Stromal cell of bone marrow (primary cell): ENCODE measurements at places on chromosomes 2 and 18.

DNA sequence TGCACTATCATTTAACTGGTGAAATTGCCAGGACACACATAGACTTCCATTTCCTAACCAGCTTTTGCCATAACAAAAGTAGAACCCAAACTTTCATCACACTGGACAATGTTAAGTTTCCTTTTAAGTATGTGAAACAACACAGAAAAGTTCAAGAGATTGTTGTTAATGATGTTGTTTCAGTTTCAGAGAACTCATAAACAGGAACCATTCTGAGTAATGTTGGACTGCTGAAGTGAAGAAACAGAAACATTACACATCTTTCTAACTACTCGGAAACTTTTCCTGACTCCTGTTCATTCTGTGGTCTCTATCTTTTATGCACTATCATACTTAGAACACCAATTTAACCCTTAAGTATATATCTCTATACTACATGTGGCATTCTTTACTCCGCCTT is 179.2 kb downstream of the RIT2 start:
- no peak for DNase-seq

GRCh38 chr18:39607034-39607433 is 2041.4 kb upstream of the CELF4 start:
- no peak for DNase-seq

DNA sequence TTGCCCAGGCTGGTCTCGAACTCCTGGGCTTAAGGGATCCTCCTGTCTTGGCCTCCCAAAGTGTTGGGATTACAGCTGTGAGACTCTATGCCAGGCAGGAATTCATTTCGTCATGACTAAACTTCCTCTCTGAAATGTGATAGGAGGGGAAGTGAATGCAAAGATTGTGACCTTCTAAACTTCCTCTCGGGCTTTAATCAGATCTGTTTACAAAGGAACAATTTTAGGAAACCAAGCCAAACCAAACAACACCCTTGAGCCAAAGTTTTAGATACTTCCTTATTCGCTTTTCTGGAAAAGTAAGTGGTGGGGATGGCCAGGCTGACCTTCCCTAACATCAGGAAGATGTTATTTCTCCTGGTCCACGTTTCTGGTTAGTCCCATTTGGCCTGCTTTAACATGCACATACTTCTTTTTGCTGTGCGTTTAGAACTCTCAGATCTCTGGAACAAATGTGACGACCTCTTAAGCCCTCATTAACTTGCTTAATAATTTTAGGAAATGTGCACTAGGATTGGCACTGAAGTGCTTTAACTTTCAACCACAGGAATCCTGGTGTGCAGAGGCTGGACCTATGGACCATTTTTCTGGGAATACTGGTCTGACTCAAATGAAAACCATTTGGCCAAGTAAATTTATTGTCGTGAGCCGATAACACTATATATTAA is 33.2 kb upstream of the YES1 start:
- DNase-seq, result peak; percentile 46

DNA sequence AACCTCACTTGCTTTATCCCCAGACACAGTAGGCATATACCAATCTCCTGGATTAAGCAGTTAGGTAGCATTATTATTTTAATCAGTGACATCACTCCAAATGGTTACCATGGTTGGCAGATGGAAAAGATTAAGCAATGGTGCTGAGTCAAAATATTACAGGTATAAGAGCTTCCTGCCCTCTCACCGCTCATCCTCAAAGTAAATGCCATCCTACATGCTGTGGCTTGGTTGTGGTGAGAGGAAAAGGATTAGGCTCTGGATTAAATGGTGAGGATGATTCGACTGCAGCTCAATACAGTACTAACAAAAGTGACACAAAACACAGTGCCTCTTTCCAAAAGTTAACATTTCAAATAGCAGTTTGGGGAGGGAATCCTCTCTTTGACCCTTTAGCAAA is 108.9 kb upstream of the ACAA2 start:
- DNase-seq, result no peak

DNA sequence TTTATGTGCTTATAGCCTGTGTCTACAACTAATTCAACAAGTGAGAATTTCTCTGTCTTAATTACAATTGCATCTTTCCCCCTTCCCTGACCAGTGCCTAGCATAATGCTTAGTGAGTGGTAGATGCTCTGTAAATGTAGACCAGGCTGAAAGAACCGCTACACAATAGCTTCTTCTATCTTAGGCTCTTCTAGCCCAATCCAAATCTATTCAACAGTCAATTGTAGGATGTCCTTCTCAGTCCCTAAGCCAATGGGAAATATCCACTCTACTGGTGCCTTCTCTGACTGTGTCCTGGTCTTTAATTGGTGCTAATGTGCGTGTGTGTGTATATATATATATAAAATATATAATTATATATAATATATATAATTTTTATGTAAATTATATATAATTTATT is 34.1 kb upstream of the GCC2 start:
- no peak for DNase-seq

DNA sequence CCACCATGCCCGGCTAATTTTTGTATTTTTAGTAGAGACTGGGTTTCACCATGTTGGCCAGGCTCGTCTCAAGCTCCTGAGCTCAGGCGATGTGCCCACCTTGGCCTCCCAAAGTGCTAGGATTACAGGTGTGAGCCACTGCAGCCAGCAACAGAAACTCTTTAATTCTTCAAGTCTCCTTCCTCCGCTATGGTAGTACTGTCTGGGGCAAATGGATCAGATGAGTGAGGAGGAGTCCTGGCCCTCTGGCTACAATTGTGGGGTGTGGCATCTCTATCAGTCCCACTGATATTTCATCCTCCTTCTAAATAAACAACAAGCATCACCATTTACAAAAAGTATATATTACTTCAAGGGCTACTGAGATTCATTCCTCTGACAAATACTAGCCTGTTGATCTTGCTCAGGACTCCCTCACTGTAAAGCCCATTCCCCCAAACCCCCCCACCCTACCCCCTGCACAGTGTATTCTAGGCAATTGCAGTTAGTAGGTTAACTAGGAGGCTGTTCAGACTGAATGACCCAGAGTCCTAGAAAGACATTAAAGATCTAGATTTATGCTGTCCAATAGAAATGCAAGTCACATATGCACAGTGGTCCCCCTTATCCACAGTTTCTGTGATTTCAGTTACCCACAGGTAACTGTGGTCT is 71.2 kb upstream of the STAM2 start:
- DNase-seq, result no peak

GRCh38 chr2:241417626-241418025 is 61.5 kb downstream of the FARP2 start:
- DNase-seq, result no peak

- DNase-seq, result no peak
Measured at GRCh38 chr18:48170651-48171050, 238.5 kb downstream of the ZBTB7C start.

DNA sequence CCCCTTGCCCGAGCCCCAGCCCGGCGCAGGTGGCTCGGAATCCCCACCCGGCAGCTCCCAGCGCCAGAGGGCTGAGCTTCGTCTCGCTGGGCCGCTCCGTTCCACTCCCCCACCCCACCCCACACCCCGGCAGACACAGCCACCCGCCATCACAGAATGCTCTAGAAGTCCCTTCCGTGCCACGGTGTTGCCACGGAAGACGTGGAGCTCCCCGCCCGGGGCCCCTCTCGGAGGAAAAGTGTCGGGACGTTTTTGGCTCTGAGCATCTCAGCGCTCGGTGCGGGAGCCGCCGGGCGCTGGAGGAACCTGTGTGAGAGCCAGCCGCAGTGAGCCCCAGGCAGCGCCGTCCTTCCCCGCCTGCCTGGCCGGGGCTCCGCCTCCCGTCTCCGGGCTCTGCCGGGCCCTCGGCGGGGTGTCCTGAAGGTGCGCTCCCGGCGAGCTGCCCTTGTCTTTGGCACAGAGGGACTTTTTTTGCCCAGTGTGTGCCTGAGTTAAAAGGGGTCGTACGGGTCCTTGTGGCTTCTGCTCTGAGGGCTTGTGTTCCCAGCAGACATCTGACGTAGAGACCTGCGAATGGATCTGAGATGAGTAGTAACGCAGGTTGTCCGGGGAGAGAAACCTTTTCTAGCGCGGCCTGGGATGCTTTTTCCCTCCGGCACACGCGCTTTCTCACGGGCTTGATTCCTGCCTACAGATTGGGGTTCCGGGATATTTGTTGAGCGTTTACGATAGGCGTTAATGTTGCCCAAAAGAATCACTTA is 1.8 kb downstream of the ZCCHC2 start:
- DNase-seq, result no peak

DNA sequence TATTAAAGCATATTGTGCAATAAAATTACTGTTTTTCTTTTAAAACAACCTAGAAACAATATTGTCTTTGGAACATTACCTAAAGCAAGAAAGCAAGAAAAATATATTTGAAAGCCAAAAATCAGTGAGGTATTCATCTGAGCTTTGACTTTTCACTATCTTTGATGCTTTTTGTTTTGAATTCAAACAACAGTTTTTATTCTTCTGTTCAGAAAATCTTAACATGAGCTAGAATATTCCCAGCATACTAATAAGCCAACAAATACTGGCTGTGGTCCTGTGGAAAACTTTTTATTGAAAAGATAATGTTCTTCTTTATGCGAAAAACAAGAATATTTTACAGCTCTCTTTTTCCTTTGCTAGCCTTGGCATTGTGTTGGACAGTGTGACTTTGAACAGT is 19.8 kb downstream of the FAM171B start:
- no peak for DNase-seq

DNA sequence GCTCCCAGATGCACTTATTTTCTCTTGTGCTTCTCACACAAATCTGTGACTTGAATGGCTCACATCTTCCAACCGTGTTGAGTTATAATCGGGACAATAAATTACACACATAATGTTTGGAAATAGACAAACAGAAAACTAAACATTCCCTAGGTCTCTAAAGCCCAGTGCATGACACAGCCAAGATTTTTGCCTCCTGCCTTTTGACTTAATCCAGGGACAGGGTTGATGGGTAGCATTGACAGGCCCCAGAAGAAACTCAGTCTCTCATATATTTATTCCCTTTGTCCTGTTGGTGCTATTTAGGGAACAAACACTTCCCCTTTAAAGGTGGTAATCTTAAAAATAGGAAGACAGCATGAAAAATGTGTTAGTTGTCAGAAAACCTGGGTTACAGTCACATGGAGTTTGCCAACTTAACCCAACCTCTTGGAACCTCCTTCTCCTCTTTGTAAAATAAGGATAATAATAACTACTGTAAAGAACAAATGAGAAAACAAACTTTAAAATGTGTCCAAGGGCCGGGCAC is 24.0 kb upstream of the ARPC2 start:
- no peak for DNase-seq

- no peak for DNase-seq
Measured at GRCh38 chr2:241316825-241317224, 1.1 kb downstream of the SEPTIN2 start.

DNA sequence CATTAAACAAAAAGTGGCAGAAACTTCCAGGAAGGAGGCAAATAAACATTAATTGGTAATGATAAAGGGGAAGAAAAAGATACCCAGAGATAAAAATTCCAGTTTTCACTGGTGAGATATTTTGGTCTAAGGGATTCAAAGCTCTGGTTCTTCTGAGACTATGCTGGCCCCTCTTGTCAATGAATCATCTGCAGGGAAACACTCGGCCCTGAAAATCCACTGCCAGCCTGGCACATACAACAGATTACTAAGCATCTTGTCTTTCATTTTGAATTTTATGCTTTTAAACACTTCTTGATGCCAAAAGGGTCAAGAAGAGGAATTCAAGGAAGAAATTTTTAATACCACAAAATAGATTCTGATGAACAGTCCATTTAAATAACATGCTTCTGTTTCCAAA is 1603.8 kb upstream of the ZEB2 start:
- peak; percentile 35 for DNase-seq

DNA sequence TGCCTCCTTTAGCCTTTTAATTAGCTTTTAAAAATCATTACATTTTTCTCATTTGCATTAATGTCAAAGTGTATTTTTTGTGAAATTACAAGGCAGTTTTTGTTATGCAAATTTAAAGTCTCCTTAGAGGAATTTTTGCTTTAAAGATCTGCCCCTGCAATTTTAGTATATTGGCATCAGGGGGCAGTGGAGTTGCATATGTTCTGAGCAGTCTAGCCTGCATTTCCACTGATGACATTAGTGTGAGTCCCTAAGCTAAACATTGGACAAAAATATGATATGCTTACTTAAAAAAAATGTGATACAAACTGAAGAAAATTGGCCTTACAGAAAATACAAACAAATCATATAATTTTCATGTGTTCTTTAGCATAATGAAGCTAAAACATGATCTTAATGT is 426.5 kb downstream of the SLC4A3 start:
- no peak for DNase-seq

DNA sequence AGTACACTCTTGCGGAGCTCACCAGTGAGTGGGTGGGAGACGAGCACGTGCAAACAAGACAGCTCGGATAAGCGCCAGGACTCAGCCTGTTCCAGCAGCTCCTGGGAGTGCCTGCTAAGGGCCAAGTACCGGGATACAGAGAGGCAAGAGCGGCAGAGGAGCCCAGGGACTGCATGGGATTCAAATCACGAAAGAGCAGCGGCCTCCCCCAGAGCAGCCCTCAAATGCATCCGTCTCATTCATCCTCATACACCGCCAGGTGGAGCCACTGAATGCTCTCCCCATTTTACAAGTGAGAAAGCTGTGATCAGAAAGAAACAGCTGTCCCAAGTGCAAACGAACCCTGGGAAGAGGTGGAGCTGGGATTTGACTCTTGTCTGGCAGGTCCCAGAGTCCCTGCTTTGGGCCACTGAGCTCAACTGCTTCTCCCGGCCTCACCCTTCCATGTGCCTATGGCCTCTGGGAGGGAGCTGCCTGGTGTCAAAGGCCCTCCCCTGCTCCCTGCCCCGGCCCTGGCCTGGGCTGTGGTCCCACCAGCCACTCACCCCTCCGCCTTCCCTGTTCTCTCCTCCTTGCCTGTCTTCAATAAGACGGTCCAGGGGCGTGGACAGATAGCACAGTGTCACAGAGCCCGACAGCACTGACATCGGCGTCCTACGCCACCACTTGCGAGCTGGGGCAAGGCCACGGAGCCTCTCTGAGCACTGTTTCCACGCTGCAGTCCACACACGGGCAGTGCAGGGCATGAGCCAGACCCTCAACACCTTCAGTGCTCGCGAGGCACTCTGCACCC is 72.8 kb upstream of the TAF1B start:
- peak; percentile 60 for DNase-seq

- no peak for DNase-seq
Measured at GRCh38 chr2:240933048-240933965, 27.2 kb downstream of the CROCC2 start.

- no peak for DNase-seq
Measured at GRCh38 chr2:191048073-191048472, 34.1 kb upstream of the STAT1 start.
